ENCODE measurements at places on chromosomes 5 and 9.
A peak's percentile ranks its signal among the peaks of the same experiment; 100 is the strongest.

DNA sequence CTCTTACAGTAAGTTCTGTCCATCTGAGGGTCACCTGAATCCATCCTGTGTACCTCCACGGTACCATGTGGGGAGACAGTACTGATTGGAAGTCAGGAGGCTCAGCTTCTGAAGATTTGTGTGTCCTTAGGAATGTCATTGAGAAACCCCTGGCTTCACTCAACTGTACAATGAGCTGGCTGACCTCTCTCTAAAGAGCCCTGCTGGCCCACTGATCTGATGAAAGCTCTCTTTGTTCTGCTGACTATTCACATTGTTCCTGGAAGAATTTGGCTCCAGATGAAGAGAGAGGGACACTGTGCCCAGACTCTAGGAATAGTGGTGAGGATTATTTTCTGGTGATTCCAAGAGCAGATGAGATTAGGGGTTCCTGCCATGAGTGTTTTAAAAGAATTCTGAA lies 141.2 kb downstream of the LURAP1L start:
- no peak for DNase-seq

DNA sequence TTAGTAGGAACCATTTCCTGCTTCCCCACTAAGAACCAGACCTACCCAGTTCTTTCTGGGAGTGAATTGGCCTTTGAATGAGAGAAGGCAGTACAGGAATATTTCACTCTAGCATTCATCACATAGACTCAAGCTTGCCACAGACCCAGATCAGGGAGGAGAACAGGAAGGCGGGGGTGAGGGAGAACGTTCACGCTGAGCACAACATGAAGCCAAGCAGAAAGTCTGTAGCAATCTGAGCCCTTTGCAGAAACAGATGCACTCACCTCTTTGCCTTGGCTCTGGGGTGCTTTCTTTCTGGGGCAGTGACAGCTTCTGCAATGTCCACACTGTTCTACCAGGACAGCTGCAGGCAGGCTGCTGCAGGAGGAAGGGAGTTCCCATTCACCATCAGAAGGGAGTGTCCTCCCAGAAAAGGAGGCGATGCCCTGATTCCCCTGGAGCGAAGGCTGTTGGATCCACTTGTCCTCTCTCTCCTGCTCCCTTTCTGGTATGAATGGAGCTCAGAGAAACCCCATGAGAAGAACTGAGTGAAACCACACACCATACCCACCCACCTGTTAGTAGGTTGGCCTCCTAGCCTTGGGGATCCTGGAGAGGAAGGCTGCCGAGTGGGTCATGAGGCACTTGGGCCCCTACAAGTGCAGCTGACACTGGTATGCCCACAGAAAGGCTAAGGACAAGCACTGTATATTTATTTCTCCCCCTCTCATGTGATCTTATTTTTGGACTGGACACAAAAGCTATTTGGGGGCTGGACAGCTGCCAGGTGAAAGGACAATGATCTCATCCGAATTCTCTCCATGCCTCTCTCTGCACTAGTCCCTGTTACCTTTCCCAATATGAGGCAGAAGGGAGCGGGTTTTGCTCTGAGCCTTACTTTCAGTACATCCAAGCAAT lies 11.7 kb upstream of the FGF1 start:
- no peak for DNase-seq

- DNase-seq, result no peak
Measured at GRCh38 chr9:33992632-33993031, 56.1 kb downstream of the UBAP2 start.

DNA sequence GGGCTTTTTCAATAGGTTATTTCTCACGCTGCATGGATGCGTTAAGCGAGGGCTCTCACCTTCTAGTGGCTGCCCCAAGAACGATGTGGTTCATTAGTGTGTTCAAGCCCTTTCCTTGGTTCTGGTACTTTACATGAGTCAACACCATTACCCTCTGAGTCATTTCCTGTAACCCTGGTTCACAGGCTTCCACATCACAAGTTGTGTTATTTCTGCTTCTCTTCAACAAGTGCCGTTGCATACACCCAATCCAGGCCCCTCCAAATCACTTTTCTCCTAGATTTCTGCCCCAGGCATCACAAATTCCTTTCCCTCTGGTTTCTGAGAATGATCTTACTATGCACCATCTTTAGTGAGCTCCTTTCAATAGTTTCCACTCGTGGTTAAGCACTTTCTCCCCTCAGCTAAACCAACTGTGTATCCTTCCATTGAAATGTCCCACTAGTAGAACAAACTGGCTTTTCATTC lies 69.5 kb upstream of the RAD23B start:
- DNase-seq, result peak; percentile 8

GRCh38 chr9:69888856-69889585 lies 68.4 kb downstream of the CFAP95 start:
- no peak for DNase-seq

- peak; percentile 23 for DNase-seq
Measured at GRCh38 chr9:114366334-114367128, 21.3 kb downstream of the AKNA start.

- DNase-seq, result no peak
Measured at GRCh38 chr5:157772127-157772526, 28.6 kb downstream of the LSM11 start.

GRCh38 chr5:139418793-139419192 lies 14.9 kb upstream of the SPATA24 start:
- no peak for DNase-seq

DNA sequence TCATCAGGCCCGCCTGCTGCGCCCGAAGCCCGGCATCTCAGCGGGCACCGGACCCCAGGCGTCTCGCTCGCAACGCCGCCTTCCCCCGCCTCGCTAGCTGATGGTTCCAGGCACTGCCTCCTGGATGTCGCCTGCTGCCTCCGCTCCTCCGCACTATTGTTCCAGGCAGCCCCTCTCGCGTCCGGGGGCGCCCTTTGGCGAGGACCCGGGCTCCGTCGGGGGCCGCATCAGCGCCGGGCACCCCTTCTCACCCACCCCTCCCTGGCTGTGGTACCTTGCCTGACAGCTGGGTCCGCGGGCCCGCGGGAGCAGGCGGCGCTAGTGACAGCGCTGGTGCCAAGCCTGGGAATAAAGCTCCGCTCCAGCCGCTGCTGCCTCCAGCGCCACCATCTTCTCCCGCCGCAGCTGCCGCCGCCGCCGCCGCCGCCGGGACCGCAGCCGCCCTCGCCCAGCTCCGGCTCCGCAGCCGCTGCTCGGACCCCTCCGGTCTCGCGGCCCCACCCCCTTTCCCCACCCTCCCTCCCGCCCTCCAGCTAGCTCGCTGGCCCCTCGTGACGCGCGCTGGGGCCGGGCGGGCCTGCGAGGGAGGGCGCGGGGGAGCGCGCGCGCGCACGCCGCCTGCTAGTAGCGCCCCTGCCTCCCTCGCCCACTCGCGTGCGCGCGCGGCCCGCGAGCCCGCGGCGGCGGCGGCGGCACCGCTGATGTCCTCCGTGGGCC lies at the start of gene APBA1:
Gene APBA1 (minus strand): TSS at position 493 of the 717 bp plus-strand sequence.
- DNase-seq, result peak; percentile 23

- DNase-seq, result no peak
Measured at GRCh38 chr9:130903194-130904069, 6.8 kb upstream of the QRFP start.

GRCh38 chr5:153623751-153624450 lies 133.4 kb downstream of the GRIA1 start:
- no peak for DNase-seq

GRCh38 chr9:96585426-96585825 lies 34.2 kb downstream of the CDC14B start:
- no peak for DNase-seq

DNA sequence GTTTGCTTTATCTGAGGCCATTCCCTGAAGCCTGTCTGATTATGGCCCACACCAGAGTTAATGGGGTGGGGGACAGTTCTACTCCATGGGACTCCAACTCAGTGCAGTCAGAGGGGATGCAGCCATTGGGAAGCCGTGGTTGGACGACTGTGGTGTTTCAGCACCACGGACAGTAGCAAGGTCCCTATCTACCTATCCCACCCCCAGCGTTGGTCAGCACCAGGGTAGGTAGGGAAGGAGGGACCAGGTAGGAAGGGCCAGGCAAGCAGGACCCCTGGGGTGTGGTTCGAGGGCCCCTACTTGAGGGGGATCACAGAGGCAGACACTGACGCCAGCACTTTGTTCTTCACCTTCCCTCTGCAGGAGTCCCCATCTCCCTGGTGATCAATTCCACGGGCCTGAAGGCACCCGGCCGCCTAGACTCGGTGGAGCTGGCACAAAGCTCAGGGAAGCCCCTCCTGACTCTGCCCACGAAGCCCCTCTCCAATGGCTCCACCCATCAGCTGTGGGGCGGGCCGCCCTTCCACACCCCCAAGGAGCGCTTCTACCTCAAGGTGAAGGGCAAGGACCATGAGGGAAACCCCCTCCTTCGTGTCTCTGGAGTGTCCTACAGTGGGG lies 33.2 kb downstream of the HMCN2 start:
- no peak for DNase-seq

- no peak for DNase-seq
Measured at GRCh38 chr5:3041001-3041400, 289.5 kb upstream of the IRX2 start.

DNA sequence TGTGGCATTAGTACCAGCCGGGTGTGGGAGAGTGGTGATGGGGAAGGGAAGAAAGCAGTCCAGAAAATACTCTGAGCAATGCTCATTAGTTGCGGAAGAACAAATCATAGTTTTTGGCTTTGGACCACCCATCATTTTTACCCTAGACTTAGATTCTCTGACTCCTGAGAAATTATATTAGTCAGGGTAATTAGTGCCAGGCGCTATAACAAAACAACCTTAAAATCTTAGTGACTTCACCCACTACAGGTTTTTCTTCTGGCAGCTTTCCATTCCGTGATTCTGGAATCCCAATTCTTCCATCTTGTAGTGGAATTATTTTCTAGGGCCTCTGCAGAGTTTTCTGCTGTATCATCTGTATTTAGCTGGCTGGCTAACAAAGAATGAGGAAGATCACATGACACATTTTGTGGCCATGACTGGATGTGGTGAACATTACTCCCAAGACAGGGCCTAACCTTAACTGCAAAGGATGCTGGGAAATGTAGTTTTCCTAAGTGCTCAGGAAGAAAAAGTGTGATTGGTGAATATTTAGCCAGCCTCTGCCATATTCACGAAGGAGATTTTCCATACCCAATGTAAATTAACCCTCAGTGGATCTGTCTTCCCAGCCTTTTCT lies 373.0 kb upstream of the MEF2C start:
- peak; percentile 16 for DNase-seq

DNA sequence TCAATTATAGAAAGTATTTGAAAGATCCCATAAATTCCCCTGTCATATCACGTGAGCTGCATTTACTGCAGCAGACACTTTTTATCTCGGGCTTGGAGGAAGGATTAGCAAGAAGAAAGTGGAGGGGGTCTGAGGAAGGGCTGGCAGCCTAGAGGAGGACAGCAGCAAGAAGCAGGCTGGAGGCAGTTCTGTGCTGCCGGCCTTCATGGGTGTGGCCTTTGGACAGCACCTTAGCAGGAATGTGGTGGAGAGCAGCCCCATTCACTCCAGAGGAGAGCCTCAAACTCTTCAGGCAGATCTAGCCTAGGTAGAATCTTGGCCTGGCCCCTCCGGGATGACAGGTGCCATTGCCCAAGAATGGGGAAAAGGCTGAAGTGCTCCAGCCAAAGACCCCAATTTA lies 89.8 kb upstream of the GABRP start:
- no peak for DNase-seq

DNA sequence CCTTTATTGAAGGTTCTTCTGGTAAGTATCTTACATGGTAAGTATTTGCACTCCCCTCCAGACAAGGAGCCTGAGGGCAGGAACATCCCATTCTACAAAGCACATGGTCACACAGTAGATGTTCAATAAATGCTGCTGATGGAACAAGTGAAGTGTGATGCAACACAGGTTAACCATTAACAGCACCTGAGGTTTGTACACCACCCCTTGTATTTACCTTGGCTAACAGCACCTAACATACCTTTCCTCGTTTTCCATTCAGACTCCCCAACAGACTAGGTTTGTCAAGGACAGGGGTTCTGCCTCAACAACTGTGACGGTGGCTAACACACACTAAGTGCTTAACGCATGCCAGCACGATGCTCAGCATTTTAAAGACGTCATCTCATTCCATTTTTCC lies 213.6 kb downstream of the MAPKAP1 start:
- DNase-seq, result no peak

DNA sequence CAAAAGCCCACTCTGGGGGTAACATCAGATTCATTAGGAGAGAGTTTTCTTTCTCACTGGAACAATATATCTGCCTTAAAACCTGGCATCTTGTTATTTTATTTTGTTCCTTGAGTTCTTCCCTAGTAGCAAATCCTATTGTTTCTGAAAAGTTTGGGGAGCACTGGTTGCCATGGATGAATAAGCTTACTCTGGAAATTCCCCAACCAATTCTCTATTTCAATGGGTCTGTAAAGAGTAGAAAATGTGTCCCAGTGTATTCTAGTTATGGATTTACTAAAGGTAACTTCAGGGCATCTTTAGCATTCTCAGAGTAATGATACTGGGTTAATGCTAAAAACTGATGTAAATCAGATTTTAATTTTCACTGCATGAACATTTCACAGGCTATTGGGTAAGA lies 94.2 kb upstream of the S1PR3 start:
- no peak for DNase-seq

DNA sequence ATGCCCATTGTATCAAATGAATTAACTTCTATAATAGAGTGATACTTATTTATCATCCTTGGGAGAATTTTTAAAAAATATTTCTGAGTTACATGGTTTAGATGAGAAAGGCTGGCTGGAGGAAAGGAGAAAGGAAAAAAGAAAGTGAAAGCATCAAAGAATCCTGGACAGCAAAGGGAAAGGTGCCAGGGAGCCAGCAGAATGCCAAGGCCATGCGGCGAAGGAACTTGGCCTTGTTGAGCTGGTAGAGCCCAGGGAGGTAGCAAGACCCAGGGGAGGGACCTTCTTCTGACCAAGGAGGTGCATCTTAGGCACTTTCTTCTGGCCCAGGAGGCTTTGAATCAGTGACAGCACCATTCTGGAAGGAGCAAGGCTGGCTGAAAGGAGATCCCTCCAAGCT lies 240.5 kb downstream of the ENC1 start:
- DNase-seq, result no peak

- no peak for DNase-seq
Measured at GRCh38 chr5:87048156-87048555, 219.5 kb upstream of the RASA1 start.

- DNase-seq, result no peak
Measured at GRCh38 chr5:36305571-36306326, 4.0 kb upstream of the RANBP3L start.

- DNase-seq, result no peak
Measured at GRCh38 chr5:132263548-132264261, 6.2 kb downstream of the PDLIM4 start.

- no peak for DNase-seq
Measured at GRCh38 chr5:149135536-149136201, 5.6 kb upstream of the ABLIM3 start.

GRCh38 chr5:55603922-55604321 lies 69.2 kb upstream of the PLPP1 start:
- no peak for DNase-seq

- no peak for DNase-seq
Measured at GRCh38 chr9:120889606-120890271, 12.8 kb upstream of the PHF19 start.

DNA sequence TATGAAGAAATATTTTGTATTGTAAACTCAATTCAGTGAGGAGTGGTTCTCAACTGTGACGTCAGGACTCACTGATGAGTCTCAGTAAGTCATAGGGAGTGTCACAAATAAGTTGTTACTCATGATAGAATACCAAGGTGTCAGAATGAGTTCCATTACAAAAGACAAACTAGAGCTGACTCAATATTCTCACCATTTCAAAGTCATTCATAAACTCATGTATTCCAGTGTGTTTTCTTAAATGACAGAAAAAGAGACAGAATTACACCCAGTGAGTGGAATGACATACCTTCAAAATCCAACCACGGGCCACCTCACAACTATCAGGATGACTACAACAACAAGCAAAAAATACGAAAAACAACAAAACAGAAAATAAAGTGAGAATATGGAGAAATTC lies 321.5 kb downstream of the ENC1 start:
- DNase-seq, result no peak
